Activated naive CD4-positive, alpha-beta T cell (primary cell): ENCODE measurements at places on chromosomes 6 and 20.

GRCh38 chr6:140039364-140039763 lies 664.9 kb upstream of the CITED2 start:
- no peak for DNase-seq

- DNase-seq, result no peak
Observed at GRCh38 chr6:80217794-80218193, 111.3 kb downstream of the BCKDHB start.

GRCh38 chr6:142932889-142933288 lies 12.1 kb downstream of the HIVEP2 start:
- DNase-seq, result no peak

GRCh38 chr20:57117296-57117695 lies 149.1 kb downstream of the BMP7 start:
- no peak for DNase-seq

DNA sequence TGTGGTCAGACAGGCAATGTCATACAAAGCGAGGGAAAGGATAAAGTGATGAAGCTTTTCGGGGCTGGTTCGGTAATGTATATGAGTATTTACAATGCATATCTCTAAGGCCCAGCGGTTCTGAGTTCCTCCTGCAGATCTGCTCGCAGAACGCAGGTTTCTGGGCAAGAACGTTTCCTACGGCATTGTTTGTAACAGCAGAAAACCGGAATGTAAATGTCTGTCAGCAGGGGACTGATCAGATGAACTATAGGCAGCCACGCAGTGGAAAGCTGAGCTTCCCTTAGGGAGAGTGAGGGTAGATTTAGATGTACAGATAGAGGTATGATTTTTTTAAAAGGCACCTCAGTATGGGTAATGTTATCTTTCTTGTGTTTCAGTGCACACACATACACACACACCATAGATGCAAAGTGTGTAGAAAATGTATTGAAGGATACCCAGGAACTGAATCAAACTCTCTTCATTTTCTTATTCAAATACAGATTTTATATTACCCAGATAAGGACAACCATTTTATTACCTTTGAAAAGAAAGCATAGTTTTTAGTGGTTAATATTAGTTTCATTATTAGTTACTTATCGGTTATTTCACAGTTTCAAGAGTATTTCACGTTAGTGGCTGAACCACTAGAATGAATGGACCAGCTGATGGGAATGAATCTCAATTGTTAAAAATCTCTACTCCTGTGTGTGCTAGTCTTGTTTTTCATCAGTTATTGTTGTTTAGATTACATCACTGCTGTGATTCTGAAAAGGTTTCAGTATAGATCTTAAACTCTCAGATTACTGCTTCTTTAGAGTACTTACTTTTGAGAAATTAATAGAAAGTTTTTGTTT lies 56.2 kb downstream of the SNX9 start:
- no peak for DNase-seq

DNA sequence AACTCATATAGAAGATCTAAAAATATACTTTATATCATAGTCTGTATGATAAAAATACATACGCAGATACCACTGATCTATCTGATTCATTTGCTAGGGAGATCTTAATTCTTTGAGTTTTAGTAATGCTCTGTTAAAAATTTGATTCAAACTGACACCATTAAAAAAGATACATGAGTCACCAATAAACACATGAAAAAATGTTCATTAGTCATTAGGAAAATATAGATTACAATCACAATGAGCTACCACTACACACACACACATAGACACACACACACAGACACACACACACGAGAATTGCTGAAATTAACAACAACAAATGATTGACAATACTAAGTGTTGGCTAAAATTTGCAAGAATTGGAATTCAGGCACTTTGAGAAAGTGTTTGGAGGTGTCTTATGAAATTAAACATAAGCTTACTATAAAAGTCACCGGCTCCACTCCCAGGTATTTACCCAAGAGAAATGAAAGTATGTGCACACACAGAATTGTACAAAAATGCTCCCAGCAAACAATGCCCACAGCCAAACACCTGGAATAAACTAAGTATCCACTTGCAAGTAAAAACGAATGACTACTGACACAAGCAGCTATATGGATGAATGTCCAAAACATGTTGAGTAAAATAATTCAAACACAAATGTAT lies 117.7 kb upstream of the GGTLC1 start:
- DNase-seq, result no peak

- DNase-seq, result no peak
Observed at GRCh38 chr20:59007665-59008511, 834 bp upstream of the CTSZ start.

DNA sequence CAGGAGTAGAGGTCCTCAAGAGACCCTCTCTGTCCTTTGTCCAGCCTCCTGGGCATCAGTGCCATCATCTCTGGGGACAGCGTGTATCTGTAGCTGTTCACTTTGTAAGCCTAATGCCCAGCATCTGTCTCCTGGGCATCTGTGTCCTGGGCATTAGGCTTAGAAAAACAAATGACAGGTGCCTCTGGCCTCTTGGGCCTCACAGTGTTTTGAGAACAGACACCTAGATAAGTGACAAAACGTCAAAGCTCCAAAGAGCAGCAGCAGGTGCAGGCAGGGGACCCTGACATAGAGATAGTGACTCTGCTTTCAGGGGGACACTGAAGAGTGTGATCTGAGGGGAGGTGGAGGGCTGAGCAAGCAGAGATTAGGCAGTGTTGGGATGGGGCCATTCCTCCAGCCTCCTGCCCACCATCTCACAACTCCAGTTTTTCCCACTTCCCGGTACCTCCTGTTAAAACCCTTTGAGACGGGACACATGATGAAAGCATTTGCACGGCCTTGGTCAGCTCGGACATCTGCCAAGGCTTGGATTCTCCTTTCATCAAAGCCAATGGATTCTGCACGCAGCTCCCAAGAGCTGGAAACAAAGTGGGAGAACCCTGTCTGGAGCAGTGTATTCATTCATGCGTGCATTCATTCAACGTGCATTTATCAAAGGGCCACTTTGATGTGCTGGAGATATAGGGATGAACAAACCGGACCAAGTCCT lies 55.5 kb upstream of the CD93 start:
- DNase-seq, result no peak

DNA sequence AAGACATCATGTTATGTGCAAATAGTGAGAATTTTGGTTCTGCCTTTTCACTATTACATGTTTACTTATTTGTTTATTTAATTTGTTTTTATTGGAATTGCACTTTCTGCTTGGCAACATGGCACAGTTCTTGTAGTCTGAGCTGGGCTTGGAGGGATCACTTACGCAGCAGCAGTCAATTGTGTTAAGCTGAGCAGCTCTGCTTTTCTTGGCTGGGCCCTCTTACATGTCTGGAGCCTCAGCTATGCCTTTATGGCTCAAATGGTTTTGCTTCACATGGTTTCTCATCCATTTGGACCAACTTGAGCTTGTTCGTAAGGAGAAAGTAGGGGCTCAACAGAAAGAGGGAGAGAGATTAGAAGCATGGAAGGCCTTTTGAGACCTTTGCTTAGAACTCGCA lies 327.5 kb upstream of the EPHA7 start:
- DNase-seq, result no peak

- no peak for DNase-seq
Observed at GRCh38 chr20:22762576-22763256, 178.3 kb upstream of the FOXA2 start.
